ENCODE measurements at places on chromosomes 13 and 19.
A peak's percentile ranks its signal among the peaks of the same experiment; 100 is the strongest.

DNA sequence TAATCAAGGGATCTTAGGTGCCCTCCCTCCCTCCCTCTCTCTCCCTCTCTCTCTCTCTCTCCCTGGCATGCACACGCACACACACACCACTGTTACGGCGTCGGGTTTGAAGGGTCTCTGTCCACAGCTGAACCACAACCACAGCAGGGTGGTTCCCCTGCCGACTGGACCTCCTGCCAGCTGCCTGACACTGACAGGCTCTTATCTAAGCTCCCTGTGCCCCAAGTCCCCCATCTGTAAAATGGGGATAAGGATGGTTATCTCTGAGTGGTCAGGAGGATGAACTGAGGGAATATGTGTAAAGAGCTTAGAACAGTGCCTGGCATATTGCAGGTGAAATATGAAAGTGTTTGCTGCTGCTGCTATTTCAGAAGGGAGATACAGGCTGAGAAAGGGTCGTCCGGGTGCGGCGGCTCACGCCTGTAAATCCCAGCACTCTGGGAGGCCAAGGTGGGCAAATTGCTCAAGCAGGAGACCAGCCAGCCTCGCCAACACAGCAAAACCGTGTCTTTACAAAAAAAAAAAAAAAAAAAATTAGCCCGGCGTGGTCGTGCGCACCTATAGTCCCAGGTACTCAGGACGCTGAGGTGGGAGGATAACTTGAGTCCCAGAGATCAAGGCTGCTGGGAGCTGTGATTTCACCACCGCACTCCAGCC is 852 bp upstream of the SHISA7 start:
- no peak for DNase-seq

DNA sequence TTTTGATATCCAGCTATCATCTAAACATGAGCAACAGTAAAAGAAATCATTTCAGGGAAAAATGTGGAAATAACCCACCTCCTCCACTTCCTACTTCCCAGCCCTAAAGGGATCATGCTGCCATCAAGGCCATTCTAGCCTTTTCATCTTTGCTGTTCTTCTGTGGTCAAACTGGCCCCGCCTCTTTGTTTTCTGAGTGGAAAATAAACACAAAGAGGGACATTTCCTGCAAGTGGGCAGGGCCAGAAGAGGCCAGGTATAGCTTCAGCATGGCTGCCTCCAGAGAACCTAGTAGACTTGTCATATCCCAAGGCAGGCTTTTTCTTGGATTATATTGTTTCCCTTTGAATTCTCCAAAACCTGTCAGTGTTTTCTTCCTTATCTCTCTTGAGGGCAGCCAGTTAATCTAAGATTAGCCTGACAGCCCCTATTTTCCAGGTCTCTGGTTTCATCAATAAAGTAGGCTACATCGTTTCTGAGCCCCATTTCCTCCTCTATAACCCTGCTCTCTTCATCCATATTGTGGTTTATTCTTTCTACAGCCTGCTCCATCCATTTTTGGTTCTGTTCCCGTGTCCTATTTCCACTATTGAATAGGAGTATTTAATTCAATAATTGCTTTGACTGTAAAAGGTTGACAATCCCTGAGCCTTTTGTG is 117.6 kb downstream of the GPC6 start:
- no peak for DNase-seq

DNA sequence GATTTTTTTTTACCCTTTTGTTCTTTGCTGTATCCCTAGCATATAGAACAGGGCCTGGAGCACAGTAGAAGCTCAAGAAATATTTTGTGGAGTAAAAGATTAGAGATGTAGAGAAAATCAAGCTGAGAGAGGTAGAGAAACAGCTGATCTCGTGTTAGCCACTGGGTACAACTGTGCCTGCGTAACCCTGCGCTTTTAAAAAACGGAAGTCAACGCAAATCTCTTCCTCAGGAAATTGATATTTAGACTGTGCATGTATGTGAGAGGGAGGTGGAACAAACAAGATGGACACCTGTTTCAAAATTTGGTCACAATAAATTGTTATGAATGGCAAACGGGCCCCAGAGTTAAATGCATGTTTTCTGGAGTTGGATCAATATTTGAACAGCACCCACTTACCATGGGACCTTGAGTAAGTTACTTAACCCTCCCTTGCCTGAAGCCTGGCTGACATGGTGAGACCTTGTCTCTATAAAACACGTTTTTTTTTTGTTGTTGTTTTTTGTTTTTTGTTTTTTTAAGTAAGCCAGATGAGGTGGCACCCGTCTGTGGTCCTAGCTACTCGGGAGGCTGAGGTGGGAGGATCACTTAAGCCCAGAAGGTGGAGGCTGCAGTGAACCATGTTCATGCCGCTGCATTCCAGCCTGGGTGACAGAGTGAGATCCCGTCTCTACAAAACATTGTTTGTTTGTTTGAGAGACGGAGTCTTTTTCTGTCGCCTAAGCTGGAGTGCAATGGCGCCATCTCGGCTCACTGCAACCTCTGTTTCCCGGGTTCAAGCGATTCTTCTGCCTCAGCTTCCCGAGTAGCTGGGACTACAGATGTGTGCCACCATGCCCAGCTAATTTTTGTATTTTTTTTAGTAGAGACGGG is 3.3 kb upstream of the EPOR start:
- DNase-seq: no peak

DNA sequence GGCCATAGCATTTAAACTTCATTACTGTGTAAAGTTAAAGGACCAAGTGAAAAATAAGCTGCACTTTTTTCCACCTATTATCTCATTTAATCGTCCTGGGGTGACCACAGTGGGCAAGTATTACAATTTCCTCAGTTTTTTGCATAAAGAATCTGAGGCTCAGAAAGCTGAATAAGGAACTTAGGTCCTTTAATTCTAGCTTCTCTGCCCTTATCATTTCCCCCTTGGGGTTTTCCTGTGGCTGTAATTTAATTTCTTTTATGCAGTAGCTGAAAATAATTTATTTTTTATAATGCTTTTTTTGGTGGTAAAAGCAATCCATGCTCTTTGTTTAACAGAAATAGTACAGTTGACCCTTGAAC is 59.8 kb upstream of the RCBTB2 start:
- no peak for DNase-seq

GRCh38 chr13:21901336-21901735 is 230.5 kb downstream of the FGF9 start:
- no peak for DNase-seq

DNA sequence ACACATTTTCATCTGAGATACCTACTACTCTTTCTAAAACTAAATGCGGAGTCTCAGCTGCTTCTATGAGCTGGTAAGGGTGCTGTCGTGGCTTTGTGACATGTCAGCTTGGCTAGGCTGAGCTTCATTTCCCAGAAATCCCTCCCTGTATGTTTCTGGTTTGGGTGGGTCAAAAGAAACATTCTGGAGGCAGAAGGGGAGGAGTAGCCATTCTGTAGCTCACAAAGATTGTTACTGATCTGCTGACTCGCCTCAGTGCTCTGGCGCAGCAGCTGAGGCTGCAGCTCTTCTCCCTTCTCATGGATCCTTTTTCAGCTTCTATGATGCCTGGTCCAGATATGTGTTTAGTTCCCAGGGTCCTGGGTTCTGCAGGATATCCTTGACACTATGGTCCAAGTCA is 114.7 kb downstream of the RAP2A start:
- no peak for DNase-seq

DNA sequence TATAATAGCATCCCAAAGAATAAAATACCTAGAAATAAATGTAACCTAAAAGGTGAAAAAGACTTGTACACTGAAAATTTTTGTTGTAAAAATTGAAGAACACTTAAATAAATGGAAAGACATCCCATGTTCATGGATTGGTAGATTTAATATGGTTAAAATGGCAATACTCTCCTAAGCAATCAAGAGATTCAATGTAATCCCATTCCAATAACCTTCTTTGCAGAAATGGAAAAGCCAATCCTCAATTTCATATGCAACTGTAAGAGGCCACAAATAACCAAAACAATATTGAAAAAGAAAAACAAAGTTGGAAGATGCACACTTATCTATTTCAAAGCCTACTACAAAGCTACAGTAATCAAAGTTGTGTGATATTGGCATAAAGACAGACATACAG is 17.7 kb downstream of the DZIP1 start:
- no peak for DNase-seq

- no peak for DNase-seq
Measured at GRCh38 chr19:51329411-51329810, 12.5 kb downstream of the VSIG10L start.

GRCh38 chr19:31421082-31421481 is 71.8 kb upstream of the TSHZ3 start:
- no peak for DNase-seq

DNA sequence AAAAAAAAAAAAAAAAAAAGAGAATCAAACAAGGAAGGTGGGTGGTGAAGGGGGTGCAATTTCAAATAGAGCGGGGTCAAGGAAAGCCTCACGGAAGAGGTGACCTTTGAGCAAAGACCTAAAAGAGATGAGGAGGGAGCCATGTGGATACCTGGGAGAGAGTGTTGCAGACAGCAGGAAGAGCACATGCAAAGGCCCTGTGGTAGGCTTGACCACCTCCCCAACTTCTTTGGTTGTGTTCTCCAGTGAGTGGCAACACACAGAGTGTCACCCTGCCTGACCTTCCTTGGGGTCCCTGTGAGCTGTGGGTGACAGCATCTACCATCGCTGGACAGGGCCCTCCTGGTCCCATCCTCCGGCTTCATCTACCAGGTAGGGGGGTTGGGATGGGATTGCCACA is 11.4 kb downstream of the PALM3 start:
- DNase-seq: no peak

GRCh38 chr19:13908674-13909073 is 2.7 kb downstream of the CC2D1A start:
- no peak for DNase-seq

DNA sequence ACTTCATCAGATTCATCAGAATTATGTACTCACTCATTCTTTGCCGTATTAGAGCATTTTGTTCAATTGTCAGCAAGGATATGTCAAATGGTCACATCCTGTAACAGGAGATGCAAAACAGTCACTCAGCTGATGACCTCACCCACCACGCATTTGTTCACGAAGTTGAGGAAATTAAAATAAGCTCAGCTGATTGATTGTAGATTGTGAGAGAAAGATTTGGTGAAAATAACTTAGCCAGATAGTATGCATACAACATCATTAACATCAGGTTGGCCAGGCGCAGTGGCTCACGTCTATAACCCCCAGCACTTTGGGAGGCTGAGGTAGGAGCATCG is 22.6 kb upstream of the CDC16 start:
- no peak for DNase-seq

GRCh38 chr13:114096031-114096485 is 36.4 kb downstream of the RASA3 start:
- no peak for DNase-seq

DNA sequence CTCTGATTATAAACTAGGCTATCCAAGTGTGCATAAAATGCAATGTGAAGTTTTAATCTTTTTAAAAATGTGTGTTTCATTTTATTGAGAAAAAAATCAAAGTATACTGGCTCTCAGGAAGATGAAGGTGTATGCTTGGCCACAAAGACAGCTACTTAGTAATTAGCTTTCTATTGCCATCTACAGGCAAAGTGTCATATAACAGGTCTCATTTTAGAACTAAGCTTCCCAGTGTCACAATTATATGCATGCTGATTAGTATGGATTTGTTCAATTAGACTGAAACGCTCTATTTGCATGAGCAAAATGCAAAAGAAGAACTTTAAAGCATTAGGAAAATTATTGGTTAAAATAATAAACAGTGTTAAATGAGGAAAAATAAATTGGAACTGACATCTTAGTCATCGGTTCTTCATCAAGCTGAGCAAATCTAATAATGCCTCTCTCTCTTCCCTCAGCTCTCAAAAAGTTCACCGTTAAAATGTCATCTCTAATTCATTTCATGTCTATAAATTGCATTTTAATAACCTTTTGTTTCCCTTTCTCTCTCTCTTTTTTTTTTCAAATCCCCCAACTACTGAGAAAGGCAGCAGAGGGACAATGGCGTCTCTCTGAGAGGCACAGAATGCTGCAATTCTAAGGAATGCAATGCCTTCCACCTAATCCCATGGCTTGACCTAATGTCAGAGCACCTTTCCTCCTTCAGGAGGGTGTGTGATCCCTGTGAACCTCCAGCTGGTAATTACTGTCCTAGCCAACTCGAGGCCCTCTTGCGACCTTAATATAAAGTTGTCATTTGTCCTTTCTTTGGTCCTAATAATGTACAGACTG is 313.1 kb upstream of the MAB21L1 start:
- peak; percentile 88 for DNase-seq

GRCh38 chr19:5032101-5032967 is 63.4 kb downstream of the KDM4B start:
- DNase-seq: no peak

DNA sequence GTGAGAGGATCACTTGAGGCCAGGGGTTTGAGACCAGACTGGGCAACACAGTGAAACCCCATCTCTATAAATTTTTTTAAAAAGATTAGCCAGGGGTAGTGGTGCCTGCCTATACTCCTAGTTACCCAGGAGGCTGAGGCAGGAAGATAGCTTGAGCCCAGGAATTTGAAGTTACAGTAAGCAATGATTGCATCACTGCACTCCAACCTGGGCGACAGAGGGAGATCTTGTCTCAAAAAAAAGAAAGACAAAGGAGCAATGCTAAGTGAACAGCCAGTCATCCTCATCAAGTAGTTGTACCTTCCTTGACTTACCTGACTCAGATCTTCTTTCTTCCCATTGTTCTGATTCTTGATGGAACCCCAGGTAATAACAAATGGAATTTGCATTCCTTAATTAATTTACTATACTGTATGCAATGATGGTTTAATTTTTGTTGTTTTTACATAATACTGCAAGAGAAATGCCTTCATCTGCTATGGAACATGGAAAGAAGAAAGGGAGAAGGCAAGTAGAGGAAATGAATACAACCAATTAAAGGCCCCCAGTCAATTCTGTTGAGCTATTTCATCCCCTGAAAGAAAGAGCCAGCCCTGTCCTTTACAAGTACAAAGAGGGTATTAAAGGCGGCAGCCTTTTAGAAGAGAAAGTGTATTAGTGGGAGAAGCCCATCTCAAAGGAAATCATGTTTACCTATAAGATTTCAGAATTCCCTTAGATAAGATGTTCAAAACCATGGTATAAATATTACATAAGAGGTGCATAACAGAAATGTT is 316.7 kb downstream of the DIAPH3 start:
- no peak for DNase-seq

Measured in cerebellar cortex (tissue), 1 donor.